Stromal cell of bone marrow (primary cell): ENCODE measurements at places on chromosomes 6 and 20.

DNA sequence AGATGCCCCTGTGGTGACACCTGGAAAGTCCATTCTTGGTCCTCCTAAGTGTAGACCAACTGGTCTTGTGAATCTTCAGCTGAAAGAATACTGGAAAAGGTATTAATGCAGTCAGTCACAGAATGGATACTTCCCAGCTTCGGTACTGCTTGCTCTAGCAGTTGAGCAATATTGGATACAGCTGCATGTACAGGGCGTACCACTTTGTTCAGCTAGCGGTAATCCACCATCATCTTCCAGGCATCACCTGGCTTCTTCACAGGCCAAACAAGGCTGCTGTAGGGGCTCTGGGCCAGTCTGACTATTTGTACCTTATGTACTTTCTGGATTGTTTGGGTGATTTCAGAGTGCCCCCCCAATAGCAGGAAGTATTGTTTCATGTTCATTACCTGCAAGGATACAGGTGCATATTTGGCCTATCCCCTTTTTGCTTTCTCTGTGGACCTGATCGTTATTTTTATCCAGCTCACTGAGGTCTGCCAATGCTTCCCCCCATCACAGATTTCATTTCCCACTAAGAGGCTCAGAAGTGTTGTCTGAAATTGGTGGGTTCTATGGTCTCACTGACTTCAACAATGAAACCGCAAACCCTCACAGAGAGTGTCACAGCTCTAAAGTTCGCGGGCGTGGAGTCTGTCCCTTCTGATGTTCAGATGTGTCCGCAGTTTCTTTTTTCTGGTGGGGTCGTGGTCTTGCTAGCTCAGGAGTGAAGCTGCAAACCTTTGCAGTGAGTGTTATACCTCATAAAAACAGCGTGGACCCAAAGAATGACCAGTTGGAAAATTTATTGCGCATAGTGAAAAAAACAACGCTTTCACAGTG lies 52.2 kb downstream of the TRIM27 start:
- no peak for DNase-seq

DNA sequence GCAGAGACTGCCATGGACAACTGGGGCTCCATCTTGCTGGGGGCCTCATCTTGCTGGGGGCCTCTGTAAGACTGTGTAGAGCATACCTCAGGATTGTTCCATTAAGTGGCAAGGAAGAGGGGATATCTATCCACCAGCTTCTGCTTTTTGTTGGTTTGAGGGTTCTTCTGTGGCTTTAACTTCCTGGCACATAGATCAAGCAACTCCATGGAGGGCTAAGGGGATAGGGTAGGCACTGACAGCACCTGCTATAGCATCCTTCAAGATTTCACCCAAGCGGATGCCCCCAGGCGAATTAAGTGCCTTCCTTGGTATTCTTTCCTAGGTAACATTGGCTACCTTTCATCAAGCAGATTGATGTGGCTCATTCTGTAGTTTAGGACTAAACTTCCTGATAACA lies 3.8 kb upstream of the LRRN4 start:
- DNase-seq = no peak

GRCh38 chr6:87700397-87701343 lies 1.4 kb downstream of the AKIRIN2 start:
- DNase-seq = peak; percentile 61

DNA sequence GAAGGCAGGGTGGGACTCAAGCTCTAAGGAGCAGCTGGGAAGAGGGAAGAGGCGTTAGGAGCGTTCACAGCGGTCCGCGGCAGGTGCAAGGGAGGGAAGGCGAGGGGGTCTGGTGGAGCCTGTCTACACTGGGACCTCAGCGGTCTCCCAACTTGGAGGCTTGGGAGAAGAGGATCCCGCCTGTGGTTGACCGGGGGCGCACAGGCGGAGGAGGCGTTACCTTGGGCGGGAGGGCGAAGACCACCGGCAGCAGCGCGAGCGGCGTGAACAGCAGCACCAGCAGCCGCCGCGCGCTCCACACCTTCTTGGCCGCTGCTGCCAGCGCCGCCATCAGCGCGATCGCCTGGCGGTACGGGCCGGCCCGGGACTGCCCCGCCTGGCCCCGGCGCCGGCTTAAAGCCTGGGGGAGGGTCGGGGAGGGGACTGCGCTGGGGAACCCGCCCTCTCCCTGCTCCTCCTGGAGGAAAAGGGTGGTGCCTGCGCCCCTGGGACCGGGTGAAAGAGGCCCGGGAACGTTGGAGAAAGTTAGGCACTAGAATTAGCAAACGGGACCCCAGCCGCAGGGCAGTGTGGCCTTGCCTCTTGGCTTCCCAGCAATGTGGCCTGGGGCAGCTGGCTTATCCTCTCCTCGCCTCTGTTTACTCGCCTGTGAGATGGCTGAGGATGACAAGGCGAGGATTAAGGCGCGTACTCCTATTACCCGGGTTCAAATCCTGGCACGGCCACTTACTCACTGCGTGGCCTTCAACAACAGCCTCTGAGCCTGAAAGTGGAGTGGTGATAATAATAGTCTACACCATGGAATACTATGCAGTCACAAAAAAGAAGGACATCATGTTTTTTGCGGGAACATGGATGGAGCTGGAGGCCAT lies at the start of gene SLC13A3:
TSS of gene SLC13A3 (minus strand) at position 369 of the 872 bp plus-strand sequence. CDS start at position 331, 38 bp downstream.
- no peak for DNase-seq

GRCh38 chr6:56758120-56758519 lies 115.4 kb upstream of the DST start:
- no peak for DNase-seq

DNA sequence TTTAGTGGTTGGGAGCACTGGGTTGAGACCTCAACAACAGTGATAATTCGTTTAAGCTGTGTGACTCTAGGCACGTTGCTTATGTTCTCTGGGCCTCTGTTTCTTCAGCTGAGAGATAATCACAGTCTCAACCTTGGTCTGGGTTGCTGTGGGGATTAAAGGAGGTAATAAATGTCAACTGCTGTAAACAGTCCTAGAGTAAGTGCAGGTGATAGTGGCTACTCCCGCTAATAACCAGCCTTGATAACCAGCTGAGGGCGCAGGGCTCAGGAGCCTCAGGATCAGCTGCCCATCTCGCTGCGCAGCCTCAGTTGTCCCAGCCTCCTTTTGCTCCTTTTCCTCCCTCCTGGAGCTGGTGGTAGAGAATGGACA lies 58.0 kb downstream of the JARID2 start:
- no peak for DNase-seq

DNA sequence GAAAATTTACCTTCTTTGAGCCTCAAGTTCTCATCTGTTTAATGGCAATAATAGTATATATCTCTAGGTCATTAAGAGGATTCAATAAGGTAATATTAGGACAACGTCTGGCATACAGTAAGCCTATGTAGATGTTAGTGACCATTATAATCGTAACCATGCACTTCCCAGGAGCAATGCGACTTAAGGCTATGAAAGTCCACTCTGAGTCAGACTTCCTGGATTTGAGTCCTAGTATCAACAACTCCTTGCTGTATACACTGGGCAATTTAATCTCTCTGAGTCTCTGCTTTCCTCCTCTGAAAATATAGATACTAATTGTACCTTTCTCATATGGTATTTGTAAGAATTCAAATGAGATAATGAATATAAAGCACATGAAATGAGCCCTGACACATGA lies 168.1 kb upstream of the HDDC2 start:
- DNase-seq = peak; percentile 37

DNA sequence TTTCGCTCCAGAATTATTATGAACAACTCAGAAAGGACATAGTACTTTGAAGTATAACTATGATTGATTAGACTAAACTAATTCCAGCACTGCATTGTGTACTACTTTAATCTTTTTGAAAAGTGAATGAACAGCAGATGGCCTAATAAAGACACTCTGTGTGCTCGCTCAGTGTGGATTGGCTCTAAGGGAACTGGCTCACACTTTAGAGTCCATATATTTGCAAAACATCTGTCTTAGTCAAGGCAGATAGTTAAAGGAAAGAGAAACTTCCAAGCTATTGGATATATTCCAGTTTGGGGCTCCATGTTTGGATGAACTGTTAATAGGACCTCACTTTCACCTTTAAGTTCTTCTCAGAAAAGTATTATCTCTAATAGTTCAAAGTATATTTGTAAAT lies 218.9 kb downstream of the EYA4 start:
- DNase-seq = no peak

GRCh38 chr20:59435518-59435917 lies 135.1 kb downstream of the EDN3 start:
- no peak for DNase-seq

DNA sequence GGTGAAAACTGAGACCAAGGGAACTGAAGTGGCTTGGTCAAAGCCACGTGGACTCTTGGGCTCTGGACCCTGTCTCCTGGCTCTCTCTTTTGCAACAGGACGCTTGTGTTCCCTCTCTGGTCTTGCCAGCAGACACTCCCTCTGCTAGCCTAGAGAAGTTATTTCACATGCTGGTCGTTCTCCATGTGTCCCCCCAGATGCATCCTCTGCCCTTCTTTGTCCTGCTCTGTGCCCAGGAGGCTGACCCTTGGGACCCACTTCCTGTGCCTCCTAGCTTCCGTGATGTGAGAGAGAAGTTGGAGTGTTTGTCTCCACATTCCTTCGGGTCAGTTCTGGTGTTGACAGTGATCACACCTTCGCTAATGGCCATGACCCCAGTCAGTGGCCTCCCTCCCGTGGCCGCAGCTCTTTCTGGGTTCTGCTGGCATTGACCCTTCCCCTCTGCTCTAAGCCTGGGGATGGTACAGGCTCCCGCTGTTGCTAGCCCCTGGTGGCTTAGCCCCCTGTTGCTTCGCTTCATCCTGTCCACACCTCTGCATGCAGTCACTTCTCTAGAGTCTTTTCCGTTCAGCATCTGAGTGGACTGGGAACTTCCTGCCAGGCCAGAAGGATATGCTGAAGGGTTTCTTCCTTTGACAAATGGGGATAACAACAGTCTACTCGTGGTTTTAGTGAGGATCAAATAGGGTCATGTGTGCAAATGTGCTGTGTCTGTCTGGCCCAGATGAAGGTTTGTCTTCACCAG lies 70.1 kb upstream of the BMP2 start:
- no peak for DNase-seq

GRCh38 chr6:151007076-151007475 lies 141.6 kb downstream of the MTHFD1L start:
- DNase-seq = no peak

- peak; percentile 91 for DNase-seq
These were observed 16.0 kb downstream of the UQCC1 start for GRCh38 chr20:35395728-35396127.

GRCh38 chr20:57712851-57713504 lies 3.2 kb upstream of the PMEPA1 start:
- no peak for DNase-seq

DNA sequence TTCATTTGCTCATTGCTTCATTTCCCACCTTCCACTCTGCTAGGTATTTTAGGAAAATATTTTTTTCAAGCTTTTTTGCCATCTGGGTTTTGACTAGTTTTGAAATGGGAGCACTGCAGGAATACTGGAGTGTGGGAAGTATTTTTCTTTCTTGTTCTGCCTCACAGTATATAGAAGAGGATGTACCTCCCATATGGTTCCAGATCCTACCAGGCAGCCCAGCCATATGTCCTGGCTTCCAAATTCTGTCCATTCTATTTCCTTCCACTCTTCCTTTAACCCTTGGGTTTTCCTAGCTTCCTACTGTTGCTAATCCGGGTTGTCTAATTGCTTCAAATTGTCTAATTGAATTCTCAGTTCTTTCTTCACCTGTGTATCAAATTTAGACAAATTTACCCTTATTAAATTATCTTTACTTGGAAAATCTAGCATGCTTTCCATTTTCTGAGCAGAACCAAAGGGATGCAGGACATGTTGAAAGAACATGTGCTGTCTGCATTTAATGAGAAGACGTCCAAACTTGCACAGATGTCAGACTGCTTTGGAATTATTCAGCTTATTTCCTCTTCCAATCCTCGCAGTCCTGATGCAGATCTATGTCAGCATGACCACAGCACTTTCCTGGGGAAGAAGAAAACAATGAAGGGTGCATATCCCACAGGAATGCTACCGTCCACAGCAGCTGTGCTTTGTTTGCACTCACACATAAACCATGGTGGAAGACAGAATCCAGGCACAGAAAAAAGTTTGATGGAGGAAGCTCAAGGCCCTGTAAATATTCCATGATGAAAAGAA lies 1273.9 kb upstream of the MAP3K7 start:
- DNase-seq = no peak

DNA sequence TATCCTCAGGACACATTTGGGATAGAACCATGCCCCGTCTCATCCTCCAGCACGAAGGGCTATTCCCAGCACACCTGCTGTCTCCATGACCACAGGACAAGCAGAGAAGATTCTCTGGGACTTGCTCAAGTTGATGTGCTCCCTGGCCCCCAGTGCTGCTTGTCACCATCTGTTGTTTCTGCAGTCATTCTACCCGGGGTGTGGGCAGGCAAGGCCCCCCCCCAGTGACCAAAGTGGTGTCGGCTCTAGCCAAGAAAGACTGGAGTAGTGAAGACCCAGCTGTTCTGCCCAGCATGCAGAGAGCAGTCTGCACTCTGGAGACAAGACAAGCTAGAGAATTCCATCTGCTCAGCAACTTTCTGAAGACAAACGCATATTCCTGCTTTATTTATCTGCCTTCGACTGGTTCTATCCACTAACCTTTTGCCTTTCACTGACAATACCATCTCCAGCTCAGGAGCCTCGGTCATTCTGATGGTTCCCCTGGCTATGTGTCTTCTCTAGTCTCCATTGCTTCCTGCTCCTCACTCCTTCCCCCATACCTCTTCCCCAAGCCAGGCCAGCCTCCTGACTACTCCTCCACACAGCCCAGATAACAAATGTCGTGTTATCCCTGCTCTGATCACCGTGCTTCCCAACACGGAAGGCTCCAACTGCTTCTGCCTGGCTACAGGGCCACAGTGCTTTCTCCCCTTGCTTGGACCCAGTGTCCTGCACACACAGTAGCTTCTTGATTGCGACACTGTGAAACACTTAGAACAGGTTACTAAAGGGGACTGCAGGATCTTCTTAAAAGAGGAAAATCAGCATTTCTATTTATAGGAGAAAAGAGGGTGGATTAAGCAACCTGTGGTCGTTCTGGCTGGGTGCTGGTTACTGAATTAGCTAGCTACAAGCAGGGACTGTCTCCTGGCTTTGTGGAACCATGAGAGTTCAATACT lies 86.7 kb upstream of the EMILIN3 start:
- DNase-seq = no peak

- DNase-seq = no peak
These were observed 11.3 kb downstream of the KCNK15 start for GRCh38 chr20:44756956-44757355.

- peak; percentile 78 for DNase-seq
These were observed 45.6 kb downstream of the LRRN4 start for GRCh38 chr20:6008254-6008653.

GRCh38 chr6:92586236-92586977 lies 833.0 kb downstream of the EPHA7 start:
- DNase-seq = no peak

GRCh38 chr6:126444659-126445273 lies 104.9 kb downstream of the CENPW start:
- peak; percentile 9 for DNase-seq

- no peak for DNase-seq
These were observed 21.4 kb downstream of the ARFGEF3 start for GRCh38 chr6:138182939-138183789.
